ENCODE measurements at places on chromosomes 1 and 21.

DNA sequence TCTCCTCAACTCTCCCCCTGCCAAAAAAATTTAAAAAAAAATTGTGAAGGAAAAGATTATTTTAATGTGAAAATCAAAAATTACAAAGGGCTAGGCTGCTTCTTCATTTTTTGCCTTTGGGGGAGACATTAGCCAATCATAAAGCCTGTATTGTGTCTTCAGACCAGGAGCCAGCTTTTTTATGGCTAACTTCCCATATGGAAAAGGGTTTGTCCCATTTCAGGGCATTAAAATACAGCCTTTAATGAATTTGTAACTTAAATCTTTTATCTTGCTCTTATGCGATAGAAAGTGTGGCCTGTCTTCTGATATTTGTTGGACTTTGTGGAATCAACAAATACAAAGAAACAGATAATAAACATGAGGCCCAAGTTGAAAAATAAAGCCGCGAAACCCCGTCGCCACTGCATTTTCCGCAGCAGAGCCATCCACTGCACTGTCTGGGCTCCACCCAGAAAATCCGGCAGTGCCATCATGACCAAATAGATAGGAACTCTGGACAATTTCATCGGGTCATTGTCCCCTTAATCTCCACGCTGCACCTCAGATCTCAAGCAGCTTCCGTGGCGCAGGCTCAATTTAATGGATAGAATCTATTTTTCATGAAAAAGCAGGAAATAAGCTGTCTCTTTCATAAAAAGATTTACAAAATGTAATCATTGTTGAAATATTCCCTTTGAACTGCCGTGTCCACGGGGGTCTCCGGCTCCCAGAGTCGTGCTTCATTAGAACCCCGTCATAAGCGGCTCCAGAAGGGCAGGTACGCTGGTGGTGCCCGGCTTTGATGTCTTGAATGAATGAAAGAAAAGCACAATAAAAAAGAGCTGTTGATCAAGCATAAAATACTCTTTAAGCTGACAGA is 277.6 kb downstream of the TM2D1 start:
- DNase-seq: no peak

GRCh38 chr1:173161510-173162221 is 45.5 kb downstream of the TNFSF4 start:
- no peak for DNase-seq

DNA sequence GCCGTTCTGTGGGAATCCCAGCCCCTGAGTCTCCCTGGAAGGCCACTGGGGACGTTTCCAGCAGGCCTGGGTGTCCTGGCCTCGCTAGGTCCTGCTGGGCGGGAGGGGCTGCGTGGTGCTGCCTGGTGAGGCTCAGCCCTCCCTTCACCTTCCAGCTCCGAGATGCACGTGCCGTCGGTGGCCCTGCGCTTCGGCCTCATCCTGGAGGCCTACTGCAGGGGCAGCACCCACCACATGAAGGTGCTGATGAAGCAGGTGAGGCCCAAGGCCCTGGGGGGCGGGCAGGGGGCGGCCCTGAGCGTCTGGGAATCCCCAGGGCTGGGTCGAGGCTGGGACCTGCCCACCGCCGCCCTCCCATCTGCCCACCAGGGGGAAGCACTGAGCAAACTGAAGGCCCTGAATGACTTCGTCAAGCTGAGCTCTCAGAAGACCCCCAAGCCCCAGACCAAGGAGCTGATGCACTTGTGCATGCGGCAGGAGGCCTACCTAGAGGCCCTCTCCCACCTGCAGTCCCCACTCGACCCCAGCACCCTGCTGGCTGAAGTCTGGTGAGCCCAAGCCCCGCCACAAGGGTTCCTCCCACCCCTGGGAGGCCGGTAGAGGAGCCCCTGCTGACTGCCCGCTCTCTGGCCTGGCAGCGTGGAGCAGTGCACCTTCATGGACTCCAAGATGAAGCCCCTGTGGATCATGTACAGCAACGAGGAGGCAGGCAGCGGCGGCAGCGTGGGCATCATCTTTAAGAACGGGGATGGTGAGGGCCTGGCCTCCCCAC is 70.3 kb downstream of the PIK3CD start:
- DNase-seq: peak; percentile 73

- DNase-seq: no peak
Observed at GRCh38 chr1:4974981-4975685, 320.7 kb downstream of the AJAP1 start.

- DNase-seq: no peak
Observed at GRCh38 chr1:153291514-153291913, 21.2 kb downstream of the PGLYRP3 start.

DNA sequence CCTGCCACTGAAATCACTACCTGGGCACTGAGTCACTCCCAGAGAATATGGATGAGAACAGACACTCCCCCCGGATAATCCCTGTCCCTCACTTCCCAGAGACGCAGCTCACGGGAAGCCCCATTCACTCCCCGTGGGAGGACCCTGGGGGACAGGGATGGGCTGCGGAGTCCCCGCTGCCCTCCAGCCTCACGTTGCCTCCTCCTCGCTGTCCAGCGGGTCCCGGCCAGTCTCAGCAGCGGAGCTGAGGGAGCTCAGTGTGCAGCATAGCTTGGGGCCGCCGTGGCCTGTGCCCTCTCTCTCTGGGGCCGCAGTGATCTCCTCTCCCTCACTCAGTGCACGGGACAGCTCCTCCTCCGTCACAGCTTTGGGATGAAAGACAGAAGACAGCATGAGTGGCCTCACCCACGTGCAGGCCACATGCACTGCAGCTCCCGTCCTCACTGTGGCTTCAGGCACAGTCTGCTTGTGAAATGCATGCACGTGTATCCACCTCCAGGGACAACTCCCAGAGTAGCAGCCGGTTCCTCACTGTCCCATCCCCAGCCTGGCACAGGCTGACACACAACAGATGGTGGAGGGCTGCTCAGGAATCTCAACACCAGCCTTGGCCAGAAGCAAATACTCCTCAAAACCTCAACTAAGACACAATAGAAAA is 7.4 kb downstream of the CFAP410 start:
- no peak for DNase-seq

DNA sequence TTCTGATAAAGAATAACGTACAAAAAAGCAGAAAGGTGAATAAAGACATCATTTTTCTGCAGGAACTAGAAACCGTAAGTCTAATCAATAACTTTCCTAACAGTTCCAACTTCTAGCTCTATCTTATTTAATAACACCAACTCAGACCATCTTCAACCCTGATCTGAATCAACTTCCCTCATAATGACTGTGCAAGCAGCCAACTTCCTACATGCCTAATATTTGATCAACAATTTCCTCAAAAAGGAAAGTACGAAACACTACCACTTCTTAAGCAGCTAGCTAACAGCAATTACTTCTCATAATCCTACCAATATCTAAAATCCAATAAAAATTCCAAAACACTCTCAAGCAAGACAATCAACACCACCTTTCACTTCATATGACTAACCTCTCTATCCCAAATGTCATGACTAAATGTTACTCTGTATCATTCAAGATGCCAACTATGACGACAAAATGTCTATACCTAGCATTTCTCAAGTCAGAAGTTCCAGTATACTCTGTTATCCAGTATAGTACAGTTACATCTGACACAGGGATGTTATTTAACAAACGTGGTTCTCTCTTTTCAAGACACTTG is 1.7 kb downstream of the COP1 start:
- no peak for DNase-seq

DNA sequence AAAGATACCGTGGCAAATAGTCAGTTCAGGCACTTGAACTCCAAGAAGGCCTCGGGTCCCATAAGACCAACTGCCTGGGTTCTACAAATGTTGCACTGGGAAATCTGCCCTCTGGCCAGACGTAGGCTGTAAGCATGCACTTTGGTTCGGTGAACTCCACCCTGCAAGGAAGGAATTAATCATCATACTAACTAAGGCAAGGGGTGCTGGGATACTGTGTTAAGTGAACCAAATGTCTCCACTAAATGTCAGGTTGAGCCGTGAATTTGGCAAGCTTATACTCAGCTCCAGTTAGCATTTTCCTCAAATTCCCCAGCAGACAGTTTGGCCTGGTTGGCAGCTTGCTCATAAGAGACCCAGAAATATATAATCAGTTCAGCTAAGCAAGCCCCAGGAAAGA is 385.9 kb downstream of the GPATCH2 start:
- DNase-seq: no peak

DNA sequence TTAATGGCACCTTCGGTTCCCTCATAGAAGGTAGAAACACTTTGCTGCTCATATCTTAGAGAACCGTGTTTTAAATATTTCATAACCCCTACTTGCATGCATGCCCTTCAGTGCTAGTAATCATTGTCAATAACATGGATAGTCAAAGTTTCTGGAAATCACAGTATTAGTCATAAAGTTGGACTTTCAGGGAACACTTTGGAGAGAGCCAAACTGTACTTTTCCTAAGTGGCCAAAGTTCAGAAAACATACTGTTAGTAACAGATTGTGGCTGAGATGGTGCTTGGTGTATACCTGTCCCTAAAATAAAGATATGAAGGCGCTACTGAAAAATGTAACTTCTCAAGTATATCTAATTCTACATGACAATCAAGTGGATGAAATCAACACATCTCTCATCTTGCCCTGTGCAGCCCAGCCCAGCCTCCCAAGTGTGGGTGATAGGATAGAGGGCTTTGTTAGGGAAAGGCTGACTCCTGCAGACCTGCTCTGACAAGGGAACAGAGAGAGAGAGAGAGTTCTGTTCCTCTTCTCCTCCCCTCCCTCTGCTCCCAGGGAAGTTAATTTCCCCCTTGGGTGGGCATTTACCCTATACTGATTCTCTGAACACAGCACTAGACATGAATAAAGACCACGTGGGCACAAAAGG is 14.4 kb downstream of the MYOC start:
- DNase-seq: no peak

- no peak for DNase-seq
Observed at GRCh38 chr1:1425753-1426495, 4.8 kb upstream of the ANKRD65 start.

- no peak for DNase-seq
Observed at GRCh38 chr1:54984131-54984842, 3.9 kb downstream of the TMEM61 start.

GRCh38 chr1:70916034-70916427 is 131.6 kb downstream of the PTGER3 start:
- no peak for DNase-seq

DNA sequence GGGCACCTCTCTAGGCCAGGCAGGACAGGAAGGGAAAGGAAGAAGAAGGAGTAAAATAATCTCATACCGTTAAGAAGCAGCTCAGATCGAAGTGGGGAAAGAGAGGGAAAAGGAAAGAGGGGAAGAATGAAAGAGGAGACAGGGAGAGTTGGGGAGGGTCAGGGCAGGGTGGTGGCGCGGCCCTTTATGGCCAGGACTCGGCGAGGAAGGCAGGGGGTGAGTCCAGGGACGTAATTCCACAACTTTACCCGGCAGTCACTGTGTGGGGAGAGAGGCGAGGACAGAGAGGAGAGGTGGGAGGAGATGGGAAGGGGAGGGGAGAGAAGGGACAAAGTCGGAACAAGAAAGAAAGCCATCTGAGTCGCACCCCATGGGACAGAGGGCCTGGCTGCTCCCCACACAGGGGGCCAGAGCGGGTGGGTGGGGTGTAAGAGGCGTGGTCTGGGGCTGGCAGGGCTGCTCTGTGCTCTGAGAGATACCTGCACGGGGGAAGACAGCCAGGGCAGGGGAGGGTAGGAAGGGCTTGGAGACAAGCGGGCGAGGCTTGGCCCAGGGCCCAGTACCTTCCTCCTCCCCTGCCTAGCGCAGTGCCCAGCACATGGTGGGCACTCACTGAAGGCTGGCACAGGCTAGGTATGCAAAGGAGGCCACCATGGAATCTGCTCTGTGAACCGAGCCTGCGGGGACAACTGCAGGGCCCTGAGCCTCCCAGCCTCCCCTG is 49.4 kb downstream of the KIF21B start:
- DNase-seq: no peak

DNA sequence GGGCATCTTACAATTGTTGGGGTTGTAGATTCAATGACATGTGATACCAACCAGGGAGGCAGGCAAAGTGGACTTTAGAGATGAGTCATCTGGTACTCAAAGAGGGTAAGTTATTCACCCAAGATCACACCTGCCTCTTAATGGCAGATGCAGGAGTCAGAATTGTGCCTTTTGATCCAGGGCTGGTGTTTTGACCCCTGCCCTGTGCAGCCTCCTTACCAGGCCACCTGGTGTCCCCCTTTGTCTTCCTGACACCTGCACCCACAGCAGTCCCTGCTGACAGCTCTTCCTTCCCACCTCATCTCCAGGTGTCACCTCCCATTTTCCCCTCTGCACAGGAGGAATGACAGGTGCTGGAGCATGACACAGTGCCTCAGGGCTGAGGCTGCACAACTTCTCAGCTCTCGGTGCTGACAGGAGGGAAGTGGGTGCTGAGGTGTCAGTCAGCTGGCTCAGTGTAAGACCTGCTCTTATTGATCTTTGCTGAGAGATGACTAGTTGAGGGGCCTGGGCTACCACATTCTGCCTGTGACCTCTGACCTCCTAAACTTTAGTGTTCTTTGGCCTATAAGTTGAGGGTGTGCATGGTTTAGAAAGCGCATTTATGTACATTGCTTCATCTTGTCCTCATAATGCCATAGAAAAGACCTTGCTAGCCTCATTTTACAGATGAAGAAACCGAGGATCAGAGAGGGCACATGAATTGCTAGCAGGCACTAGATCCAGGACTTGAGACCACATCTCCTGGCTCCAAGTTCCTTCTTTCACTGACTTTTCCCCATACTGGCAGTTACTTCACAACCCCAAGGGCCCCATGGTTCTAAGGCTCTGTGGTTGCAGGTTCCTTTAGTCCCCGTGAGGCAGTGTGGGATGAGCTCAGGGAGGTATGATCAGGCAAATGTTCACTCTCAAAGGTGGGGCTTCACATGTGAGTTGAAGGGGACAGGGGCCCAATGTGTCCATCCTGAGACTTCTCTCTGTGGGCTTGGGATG is 31.3 kb downstream of the CACNA1E start:
- no peak for DNase-seq

GRCh38 chr1:67646145-67647035 is 38.6 kb upstream of the GADD45A start:
- DNase-seq: no peak

- DNase-seq: no peak
Observed at GRCh38 chr1:211920141-211920572, 89.6 kb upstream of the LPGAT1 start.

- DNase-seq: no peak
Observed at GRCh38 chr1:47592296-47593012, 154.6 kb downstream of the FOXD2 start.

- no peak for DNase-seq
Observed at GRCh38 chr1:167935216-167936067, 1.0 kb upstream of the DCAF6 start.

DNA sequence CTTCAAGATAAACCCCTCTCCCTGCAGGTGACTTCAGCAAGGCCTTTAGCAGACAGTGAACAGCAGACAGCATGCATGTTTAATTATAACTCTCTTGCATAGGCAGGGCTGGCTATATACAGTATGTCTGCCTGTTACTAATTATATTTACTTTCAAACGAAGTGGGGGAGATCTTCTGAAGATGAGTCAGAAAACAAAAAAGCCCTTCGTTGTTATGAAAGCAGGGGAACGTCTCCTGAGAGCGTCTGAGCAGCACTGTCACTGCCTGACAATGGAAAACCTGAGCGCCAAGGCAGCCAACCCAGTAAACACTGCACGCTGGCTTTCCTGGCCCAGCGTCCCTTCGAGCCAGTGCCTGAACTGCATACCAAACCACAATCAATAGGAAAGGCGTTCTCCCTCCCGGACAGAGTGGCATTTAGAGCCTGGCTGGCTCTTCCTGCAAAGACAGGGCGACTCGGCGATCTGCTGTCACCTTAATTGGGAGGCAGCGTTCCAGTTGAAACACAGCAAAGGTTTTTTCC is 54.1 kb downstream of the TOMM20 start:
- DNase-seq: no peak

- DNase-seq: no peak
Observed at GRCh38 chr1:57638239-57638638, 214.4 kb upstream of the DAB1 start.
